ENCODE measurements at places on chromosomes 11 and 22. TPM values are rescaled to one million over a fixed set of nuclear protein-coding genes. Genes with fewer than 3 reads are reported as not detected.

Gene UPK3A
- total RNA-seq, result not detected

GRCh38 chr22:44620129-44620840 lies 81.7 kb upstream of the PRR5 start:
- no peak for DNase-seq

Gene RGL4
- not detected for total RNA-seq

Gene KIF18A
- 4.9 TPM for total RNA-seq

DNA sequence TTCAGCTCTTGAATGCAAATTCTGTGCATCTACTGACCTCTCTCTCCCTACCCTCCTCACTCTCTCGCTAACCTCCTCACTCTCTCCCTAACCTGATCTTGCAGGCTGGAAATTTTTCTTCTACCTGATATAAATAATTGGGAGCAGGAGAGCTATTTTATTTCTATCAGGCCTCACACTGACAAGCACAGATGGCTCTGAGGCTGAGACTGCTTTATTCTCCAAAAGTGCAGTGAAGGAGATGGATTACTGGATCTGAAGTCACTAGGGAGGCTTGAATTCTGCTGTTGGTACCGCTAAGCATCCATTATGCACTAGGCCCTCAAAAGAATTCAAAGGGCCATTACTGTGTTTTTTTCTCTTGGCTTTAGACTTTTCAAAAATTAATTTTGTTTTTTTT lies 19.4 kb upstream of the LDHA start:
- no peak for DNase-seq

Measured in frontal cortex (tissue), 4 donors.